Fibroblast of pulmonary artery (primary cell): ENCODE measurements at places on chromosomes 4 and X.

DNA sequence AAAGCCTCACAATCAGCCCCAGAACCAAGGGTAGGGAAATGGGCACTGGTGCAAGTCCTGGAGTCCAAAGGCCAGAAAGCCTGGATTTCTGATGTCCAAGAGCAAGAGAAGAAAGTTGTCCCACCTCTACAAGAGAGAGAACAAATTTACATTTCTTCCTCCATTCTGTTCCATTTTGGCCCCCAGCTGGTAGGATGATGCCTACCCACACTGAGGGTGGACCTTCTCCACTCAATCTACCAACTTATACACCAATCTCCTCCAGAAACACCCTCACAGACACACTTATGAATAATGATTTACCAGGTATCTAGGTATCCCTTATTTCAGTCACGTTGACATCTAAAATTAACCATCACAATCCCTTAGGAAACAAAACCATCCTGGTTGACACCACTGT, 367.8 kb upstream of the GRIA3 start:
- DNase-seq, result no peak

GRCh38 chr4:22745234-22745633, 52.5 kb downstream of the GBA3 start:
- DNase-seq, result no peak

DNA sequence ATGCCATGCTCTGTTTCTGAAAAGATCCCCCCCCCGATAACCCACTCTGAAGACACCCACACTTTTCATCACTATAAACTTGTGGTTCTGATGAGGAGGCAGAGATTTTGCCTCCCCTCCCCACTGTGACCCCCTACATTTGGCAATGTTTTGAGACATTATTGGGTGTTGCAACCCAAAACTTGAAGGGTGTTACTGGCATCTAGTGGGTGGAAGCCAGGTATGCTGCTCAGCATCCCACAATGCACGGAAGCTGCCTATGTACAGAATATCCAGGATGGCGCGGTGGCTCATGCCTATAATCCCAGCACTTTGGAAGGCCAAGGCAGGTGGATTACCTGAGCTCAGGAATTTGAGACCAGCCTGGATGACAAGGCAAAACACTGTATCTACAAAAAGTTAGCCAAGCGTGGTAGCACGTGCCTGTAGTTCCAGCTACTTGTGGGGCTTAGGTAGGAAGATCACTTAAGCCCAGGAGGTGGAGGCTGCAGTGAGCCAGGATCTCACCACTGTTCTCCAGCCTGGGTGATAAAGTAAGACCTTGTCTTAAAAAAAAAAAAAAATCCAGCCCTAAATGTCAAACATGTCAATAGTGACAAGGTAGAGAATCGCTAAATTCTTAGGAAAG, 87.3 kb downstream of the SCD5 start:
- DNase-seq, result no peak

DNA sequence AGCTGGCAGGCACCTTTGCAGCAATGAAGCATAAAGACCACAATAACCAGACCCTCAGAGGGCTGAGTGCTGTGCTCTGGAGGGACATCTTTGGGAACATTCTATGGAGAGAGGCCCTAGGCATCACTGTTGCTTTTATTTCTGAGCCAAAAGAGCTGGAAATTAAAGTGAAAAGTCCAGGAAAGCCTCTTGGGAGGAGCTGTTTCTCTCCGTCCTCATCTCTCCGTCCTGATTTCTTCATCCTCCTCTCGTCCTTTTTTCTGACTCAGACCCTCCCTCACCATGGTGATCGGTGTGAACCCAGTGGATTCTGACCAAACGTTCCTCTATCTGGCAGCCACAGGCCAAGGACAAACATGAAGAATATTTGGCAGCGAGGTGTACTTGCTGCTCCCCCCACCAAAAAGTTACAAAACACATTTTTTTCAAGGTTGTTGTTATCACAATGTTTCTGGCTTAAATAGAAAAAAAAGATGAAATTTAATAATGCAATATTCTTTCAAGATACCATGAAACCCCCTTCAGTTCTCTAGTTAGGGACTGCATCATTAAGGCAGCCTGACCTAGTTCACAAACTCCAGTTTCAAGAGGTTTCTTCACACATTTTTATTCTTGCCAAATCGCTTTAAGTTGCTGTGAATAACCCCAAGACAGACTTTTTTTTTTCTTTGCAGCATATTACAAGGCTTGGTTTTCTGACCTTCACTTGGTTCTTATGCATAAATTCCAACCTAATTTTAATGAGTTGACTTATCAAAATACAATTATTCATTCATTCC, 80.2 kb downstream of the SCD5 start:
- peak; percentile 71 for DNase-seq

DNA sequence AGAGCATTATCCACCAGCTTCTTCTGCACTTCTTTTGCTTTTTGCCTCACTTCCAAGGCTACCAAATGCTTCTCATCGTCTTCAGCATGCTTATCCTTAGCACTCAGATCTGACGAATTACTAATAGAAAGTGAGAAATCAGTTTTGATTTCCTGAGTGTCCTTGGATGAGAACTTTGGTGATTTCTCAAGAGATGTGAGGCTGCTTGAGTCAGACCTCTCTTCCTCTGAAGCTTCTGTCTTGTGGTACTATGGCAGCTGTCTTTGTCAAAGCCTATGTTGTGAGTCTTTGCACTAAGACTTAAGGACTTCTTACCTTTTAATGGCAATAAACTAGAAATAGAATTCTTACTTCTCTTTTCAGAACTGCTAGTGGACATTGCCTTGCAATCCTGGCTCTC, 169.9 kb downstream of the CPE start:
- no peak for DNase-seq

DNA sequence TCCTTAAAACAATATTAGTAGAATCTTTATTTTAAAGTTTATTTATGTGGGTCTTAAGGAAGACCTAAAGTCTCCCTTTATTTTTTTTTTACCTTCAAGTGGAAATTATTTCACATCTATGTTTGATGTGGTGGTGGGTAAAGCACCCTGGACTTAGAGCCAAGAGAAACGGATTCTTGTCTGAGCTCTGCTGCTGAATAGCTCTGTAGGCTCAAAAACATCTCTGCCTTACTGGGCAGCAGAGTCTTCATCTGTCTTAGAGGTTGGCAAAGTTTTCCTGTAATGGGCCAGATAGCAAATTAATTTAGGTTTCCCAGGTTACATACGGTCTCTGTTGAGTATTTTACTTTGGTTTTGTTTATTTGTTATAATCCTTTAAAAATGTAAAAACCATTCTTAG, 136.5 kb downstream of the CEP135 start:
- no peak for DNase-seq

GRCh38 chr4:76772498-76773106, 125.3 kb downstream of the SOWAHB start:
- peak; percentile 84 for DNase-seq

DNA sequence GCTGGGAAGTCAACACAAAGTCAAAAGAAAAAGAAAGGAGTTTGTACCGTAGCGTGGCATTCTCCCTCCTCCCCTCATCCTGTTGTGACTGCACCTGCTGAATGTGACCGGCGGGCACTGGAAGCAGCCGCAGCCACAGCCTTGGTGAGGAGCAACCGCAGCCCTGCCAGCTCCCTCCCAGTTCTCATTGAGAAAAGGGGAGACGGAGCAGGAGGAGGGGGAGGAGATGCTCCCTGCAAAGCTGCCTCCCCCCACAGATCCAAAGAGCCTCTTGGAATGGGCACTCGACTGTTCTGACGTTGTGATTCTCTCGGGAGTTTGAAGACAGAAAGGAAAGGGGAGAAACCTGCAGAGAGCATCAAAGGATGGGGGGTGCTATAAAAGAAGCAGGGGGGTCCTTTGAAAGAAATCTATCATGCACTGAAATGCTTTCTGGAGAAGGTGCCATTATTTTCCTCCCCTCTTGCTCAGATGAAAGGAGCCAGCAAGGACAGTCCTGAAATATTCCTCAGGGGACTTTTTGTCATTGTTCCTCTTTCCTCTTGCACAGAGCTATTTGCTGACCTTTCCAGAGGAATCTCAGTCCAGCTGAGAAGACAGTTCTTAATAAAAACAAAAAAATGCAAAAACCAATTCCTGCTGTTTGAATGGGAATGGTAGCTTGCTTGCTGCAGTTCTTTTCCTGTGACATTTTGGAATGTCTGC, 429.7 kb downstream of the MAPK10 start:
- DNase-seq, result no peak

DNA sequence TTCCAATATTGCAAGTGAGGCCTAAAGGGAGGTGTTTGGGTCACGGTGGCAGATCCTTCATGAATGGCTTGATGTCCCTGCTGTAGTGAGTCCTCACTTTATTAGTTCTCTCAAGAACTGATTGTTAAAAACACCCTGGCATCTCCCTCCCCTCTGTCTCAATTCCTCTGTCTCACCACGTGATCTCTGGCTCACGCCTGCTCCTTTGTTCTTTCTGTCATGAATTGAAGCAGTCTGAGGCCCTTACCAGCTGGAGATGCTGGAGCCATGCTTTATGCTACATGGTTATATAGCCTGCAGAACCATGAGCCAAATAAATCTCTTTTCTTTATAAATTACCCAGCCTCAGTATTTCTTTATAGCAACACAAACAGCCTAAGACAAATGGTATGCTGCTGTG, 980.7 kb upstream of the GRIA3 start:
- DNase-seq, result no peak
